Renal cortex interstitium (tissue), 15 donors: ENCODE measurements at places on chromosomes 11 and 22. TPM values are rescaled to one million over a fixed set of nuclear protein-coding genes. Genes with fewer than 3 reads are reported as not detected.

The OR52I1 gene
- polyA plus RNA-seq = not detected

The BRD1 gene
- polyA plus RNA-seq = 42.1 TPM

The ISX gene
- 0.23 TPM for polyA plus RNA-seq

The ST14 gene
- 29.6 TPM for polyA plus RNA-seq

The KCTD14 gene
- 13.3 TPM for polyA plus RNA-seq

The MB gene
- not detected for polyA plus RNA-seq

The ARRB1 gene
- 23.8 TPM for polyA plus RNA-seq

The MAPK11 gene
- 10.1 TPM for polyA plus RNA-seq

The ACRV1 gene
- 1.4 TPM for polyA plus RNA-seq

The OR2D2 gene
- polyA plus RNA-seq = not detected

The OR51I1 gene
- not detected for polyA plus RNA-seq

The TREH gene
- polyA plus RNA-seq = 2.9 TPM

The PRR33 gene
- polyA plus RNA-seq = 0.29 TPM

The SMIM35 gene
- 0.09 TPM for polyA plus RNA-seq

The NUCB2 gene
- 82.5 TPM for polyA plus RNA-seq

The SLC22A25 gene
- polyA plus RNA-seq = not detected

The SMIM38 gene
- polyA plus RNA-seq = 0.60 TPM

The OR52K1 gene
- 0.18 TPM for polyA plus RNA-seq

The TMEM179B gene
- polyA plus RNA-seq = 73.4 TPM

The ENTHD1 gene
- not detected for polyA plus RNA-seq

- DNase-seq = no peak
Observed at GRCh38 chr22:46023558-46023981, 46.6 kb upstream of the WNT7B start.

- DNase-seq = no peak
Observed at GRCh38 chr11:111307472-111308108, 9.2 kb downstream of the POU2AF3 start.

DNA sequence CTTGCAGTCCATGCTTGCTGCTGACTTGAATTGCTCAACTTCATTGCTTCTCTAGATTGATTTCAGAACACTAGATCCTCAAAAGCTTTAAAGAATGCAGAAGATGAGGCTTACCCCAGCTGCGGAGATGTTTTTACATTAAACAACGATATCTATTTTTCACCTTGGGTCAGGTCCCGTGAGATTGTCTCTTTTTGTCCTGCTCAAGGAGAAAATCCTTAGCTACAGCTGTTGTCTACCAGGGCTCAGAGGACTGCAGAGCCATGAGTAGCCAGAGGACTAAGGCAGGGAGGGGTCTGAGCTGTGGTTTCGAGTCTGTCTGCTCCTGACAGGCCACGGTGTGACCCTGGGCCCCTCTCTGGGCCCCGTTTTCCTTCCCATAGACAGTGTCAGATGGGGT lies 51.4 kb downstream of the PKNOX2 start:
- DNase-seq = no peak

DNA sequence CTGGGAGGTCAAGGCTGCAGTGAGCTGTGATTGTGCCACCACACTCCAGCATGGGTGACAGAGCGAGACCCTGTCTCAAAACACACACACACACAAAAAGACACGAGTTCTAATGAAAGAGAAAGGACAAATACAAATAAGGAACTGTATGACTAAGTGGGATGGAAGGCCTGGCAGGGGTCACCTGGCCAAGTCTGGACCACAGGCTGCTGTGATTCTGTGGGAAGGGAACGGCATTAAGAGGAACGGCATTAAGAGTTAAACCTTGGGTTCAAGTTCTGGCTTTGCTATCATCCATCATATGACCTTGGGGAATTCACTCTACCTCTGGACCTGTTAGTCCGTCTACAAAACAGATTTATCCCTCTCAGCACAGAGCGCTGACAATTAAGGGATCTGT lies 47.7 kb downstream of the LRFN4 start:
- DNase-seq = no peak

DNA sequence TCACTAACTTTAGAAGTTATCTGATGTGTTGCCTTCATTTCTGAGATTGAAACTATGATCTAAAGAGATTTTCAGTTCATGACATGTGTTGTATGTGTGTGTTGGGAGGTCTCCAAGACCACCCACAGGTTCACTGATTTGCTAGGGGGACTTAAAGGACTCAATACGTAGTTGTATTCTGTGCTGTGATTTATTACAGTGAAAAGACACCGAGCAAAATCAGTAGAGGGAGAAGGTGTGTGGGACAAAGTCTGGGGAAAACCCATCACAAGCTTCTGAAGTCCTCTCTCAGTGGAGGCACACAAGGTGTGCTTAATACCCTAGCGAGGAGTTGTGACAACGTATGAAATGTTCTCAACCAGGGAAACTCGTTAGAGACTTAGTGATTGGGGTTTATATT lies 35.6 kb downstream of the RNF169 start:
- DNase-seq = no peak

GRCh38 chr11:21534288-21534687 lies 658.6 kb upstream of the ANO5 start:
- DNase-seq = no peak

GRCh38 chr11:8276528-8276927 lies 12.8 kb upstream of the LMO1 start:
- DNase-seq = no peak

DNA sequence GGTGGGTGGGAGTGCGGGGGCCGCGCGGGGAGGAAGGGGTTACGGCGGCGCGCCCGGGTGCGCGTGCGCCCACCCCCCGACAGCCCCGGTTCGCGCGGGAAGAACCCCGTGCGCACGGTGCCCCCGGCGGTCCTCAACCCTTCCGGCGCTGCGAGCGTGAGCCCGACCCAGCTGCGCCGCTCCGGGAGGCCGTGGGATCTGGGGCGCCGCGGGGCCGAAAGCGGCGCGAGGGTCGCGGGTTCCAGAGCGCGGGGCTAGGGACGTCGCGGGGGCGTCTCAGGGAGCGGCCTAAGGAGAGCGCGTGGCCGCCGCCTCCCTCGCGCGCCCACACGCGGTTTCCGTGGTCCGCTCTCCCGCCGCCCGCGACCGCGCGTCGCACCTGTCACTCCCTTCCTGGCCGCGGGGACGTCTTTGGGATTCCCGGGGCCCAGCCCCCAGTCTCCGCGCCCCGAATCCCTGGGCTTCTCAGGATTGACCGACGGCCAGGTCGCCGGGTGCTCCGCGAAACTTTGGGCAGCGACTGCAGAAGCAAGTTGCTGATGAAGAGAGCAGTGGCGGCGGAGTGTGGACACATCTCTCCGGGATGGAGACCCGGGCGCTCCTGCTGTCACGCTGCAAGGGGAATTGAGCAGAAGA lies 582 bp downstream of the SREBF2 start:
- DNase-seq = no peak

DNA sequence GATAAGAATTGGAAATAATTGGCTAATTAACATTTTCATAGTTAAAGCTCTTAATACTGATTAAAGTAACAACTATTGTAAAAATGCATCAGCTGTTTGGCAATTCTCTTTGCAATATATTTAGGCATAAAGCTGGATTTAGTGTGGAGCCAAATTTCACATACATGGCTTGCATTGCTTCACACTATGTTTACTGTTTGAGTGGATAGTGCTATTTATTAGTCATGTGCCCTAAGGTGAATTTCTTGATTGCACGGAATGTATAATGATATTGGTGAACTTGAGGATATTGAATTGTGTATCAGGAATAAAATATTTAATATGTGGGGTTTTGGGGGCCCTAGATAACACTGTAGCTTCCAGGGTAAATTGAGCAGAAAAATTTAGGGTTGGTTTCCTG lies 100.9 kb downstream of the AASDHPPT start:
- no peak for DNase-seq

- no peak for DNase-seq
Observed at GRCh38 chr11:131668500-131669400, 298.3 kb downstream of the NTM start.

DNA sequence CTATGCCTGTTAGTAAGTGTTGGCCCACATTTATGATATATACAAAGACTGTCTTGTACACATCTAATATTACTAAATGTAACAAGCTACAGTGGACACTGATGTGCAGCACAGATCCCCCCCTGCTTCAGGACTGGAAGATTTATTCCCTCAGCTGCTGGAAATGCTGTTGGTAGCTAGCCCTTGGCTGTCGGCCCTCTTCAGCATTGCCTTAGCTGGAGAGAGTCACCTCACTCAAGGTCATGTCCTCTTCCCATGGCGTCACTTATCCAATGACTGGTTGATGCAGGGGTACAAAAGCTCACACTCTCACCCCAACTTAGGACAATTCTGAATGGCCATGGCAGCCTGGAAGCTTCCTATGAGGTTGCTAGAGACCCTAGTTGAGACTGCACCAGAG lies 312.7 kb downstream of the SOX6 start:
- DNase-seq = no peak

DNA sequence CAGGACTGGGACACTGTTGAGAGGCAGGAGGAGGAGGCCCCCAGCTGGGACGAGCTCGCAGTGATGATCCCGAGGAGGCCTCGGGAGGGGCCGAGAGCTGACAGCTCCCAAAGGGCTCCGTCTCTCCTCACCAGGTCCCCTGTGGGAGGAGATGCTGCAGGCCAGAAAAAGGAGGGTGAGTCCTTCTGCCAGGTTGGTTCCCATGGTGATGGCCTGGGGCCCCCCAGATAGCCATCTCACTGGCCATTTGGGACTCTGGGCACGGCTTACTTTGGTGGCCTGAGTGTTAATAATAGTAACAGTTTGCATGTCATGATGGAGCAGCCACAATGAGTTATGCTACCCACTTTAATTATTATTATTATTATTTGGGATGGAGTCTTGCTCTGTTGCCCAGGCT lies 18.9 kb downstream of the TRIOBP start:
- no peak for DNase-seq

DNA sequence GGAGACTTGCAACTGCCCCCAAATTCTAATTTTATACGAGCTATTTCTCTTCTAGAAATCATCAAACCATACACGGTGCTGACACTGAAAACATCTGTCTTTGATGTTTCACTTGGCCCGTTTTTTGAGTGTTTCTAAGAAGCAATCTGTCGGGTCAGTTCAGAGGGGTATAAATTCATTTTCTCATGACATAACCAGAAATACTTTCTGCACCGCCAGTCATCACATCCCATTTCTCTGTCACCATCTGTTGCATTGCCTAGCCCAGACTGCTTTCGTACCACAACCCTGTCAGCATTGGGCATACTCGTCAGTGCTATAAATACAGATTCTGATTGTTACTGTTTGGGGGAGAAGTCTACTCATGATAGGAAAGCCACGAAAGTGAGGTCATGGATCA lies 63.1 kb upstream of the CCDC90B start:
- DNase-seq = peak; percentile 32

GRCh38 chr11:107504981-107505380 lies 47.4 kb upstream of the CWF19L2 start:
- DNase-seq = no peak

GRCh38 chr11:18768472-18768901 lies 23.1 kb downstream of the PTPN5 start:
- no peak for DNase-seq

- DNase-seq = no peak
Observed at GRCh38 chr22:30863081-30863833, 105.3 kb downstream of the MORC2 start.

DNA sequence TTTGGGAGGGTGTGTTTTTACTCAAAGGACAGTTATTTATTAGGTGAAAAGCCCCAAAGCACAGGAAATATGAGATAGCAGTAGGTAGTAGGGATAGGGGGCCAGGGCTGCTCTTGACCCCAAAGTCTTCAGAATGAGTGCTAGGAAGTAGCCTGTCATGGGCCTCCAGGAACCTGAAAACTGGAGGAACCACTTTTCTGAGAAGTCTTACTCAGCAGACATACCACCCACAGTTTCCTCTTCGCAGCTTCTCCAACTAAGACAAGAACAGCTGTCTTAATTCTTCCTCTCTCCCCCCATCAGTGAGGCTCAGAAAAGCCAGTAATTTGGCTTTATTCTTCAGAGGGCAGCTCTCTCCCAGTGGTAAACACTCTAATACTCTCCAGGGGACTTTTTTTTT lies 84.0 kb upstream of the CTSC start:
- no peak for DNase-seq

DNA sequence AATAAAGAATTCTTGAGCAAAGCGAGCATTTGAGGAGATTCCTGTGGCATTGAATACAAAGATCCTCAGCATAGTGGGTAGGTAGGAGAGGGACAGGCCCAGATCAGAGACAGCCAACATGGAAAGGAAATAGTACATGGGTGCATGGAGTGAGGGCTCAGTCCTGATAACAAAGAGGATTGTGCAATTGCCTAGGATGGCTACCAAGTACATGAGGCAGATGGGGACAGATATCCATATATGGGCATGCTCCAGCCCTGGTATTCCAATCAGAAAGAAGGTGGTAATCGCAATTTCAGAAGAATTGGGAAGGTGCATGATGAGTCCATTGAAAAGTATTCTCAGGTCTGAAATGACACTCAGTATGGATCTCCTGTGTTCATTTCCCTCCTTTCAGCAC lies 8.6 kb downstream of the OR51T1 start:
- DNase-seq = no peak

- no peak for DNase-seq
Observed at GRCh38 chr11:100827934-100828661, 141.0 kb downstream of the ARHGAP42 start.

GRCh38 chr11:100240025-100240539 lies 447.0 kb upstream of the ARHGAP42 start:
- DNase-seq = no peak

- no peak for DNase-seq
Observed at GRCh38 chr11:93536101-93536861, 6.9 kb downstream of the SMCO4 start.

GRCh38 chr11:119607726-119608125 lies 121.3 kb downstream of the NECTIN1 start:
- no peak for DNase-seq

DNA sequence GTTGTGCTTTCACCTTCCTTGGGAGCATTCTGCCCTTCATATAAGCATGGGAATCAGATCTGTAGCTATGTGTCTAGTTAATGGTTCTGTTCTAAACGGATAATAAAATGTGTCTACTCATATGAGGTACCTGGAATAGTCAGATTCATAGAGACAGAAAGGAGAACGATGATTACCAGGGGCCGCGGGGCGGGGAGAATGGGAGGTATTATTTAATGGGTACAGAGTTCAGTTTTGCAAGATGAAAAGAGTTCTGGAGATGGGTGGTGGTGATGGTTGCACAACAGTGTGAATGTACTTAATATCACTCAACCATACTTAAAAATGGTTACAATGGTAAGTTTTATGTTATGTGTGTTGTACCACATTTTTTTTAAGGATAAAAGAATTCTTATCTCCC lies 10.0 kb upstream of the ABCC8 start:
- DNase-seq = no peak

- no peak for DNase-seq
Observed at GRCh38 chr11:117839936-117840813, 15.6 kb upstream of the FXYD2 start.

DNA sequence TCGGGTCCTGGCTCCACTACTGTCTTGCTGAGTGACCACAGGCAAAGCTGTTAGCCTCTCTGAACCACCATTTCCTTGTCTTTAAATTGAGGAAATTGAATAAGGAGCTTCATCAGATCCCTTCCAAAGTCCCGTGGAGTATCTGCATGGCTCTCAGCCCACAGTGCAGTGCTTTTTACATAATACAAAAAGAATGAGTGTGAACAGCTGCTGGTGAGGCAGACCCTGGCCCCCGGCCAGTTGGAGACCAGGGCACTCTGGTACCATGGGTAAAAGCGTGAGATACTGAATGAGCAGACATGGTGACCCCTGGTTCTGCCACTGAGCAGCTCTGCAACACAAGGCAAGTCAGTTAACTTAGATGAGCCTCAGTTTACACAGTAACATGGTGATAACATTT lies 86.8 kb downstream of the GALNT18 start:
- DNase-seq = no peak

GRCh38 chr22:27540656-27541396 lies 260.7 kb downstream of the MN1 start:
- DNase-seq = no peak

GRCh38 chr22:49699476-49699875 lies 128.2 kb downstream of the BRD1 start:
- DNase-seq = no peak
